Brain (organoid and tissue), 16 donors: ENCODE measurements at places on chromosomes 13 and 19. TPM values are rescaled to one million over a fixed set of nuclear protein-coding genes. Genes with fewer than 3 reads are reported as not detected.

Gene CGB2
- not detected for polyA plus RNA-seq

Gene RASGRP4
- polyA plus RNA-seq: 0.49 TPM

Gene APOC1
- 46.6 TPM for polyA plus RNA-seq

Gene SYNGR4
- polyA plus RNA-seq: 8.6 TPM

Gene ZNF625
- polyA plus RNA-seq: 1.4 TPM

Gene KANK3
- polyA plus RNA-seq: 3.2 TPM
